ENCODE measurements at places on chromosomes 2 and 18.

DNA sequence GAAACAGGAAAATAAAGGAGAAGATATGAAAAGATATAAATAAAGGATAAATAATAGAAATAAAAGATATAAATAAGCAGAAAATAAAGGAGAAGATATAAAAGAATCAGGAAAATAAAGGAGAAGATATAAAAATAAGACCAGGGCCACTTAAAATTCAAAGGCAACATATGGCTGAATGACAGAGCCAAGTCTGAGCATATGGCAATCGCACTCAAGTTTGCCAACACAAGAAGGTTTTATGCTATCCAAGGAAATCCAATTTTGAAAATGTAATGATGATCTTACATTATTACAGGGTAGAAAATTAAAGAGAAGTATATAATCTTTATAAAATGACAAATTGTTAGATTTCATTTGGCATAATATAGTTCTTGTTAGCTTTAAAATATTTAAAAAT lies 33.6 kb downstream of the USP40 start:
- DNase-seq: no peak

- no peak for DNase-seq
Observed at GRCh38 chr2:61182059-61182383, 20.0 kb downstream of the C2orf74 start.

DNA sequence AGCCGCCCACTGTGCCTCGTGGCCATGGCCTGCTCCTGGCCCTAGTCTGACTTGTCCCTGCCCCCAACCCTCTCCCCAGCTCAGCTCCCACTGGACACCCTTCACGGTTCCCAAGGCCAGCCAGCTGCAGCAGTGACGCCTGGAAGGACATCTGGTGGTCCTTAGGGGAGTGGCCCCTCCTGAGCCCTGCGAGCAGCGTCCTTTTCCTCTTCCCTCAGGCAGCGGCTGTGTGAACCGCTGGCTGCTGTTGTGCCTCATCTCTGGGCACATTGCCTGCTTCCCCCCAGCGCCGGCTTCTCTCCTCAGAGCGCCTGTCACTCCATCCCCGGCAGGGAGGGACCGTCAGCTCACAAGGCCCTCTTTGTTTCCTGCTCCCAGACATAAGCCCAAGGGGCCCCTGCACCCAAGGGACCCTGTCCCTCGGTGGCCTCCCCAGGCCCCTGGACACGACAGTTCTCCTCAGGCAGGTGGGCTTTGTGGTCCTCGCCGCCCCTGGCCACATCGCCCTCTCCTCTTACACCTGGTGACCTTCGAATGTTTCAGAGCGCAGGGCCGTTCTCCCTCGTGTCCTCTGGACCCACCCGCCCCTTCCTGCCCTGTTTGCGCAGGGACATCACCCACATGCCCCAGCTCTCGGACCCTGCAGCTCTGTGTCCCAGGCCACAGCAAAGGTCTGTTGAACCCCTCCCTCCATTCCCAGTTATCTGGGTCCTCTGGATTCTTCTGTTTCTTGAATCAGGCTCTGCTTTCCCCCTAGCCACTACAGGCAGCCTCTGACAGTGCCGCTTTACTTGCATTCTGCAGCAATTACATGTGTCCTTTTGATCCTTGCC lies 35.8 kb downstream of the ANO7 start:
- no peak for DNase-seq

- no peak for DNase-seq
Observed at GRCh38 chr2:102790091-102790455, 28.2 kb downstream of the TMEM182 start.

GRCh38 chr2:33727361-33728032 lies 128.4 kb upstream of the FAM98A start:
- no peak for DNase-seq

All from stimulated activated CD4-positive, alpha-beta T cell treated with anti-CD3 and anti-CD28 coated beads, Interleukin-1b, Interleukin-23, amount 100 ng/mL, for 48 hours (primary cell).